Calu3 (cell line): ENCODE measurements at places on chromosomes 13 and 19.

DNA sequence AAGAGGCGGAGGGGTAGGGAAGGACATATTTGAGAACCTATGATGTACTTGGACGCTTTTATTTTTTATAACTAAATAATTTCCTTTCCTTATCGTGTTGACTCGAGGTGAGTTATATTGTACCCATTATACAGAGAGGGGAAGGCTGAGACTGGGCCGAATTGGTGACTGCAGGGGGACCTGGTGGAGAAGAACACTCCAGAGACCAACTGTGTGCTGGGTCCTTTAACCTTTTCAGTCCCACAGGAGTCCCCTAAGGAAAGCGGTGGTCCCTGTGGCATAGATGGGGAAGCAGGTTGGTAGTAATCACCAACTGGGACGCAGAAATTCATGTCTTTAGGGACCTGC, 633 bp downstream of the MYH14 start:
- H3K4me1 ChIP-seq: peaks cover 46% of the 10 kb centered on the region

GRCh38 chr13:42847891-42848663, 66.7 kb downstream of the FAM216B start:
- no peaks in the 10 kb centered on the region for H3K27me3 ChIP-seq
- no peak overlapping the region for H3K4me3 ChIP-seq
- DNase-seq: no peak
- no peaks in the 10 kb centered on the region for H3K36me3 ChIP-seq
- H3K27ac ChIP-seq: no peak overlapping the region

DNA sequence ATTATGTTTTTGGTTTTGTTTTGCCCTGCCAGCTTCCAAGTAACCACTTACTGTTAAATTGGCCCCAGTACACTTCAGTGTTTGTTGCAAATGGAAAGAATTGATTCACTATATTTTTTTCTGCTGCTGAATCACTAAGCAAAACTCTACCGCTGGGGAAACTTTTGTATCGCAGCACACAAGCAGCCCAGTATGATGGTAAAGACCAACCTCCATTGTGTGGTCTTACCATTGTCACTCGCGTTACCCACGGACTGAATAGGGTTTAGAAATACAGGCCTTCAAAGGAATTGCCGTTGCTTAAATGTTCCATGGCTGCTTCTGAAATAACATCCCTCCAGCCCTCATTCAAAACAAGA, 7.9 kb downstream of the SPATA13 start:
- no peaks in the 10 kb centered on the region for H3K27me3 ChIP-seq
- DNase-seq: no peak
- H3K4me1 ChIP-seq: no peaks in the 10 kb centered on the region
- no peak overlapping the region for H3K4me3 ChIP-seq
- H3K27ac ChIP-seq: no peak overlapping the region
- H3K36me3 ChIP-seq: peaks cover 18% of the 10 kb centered on the region

DNA sequence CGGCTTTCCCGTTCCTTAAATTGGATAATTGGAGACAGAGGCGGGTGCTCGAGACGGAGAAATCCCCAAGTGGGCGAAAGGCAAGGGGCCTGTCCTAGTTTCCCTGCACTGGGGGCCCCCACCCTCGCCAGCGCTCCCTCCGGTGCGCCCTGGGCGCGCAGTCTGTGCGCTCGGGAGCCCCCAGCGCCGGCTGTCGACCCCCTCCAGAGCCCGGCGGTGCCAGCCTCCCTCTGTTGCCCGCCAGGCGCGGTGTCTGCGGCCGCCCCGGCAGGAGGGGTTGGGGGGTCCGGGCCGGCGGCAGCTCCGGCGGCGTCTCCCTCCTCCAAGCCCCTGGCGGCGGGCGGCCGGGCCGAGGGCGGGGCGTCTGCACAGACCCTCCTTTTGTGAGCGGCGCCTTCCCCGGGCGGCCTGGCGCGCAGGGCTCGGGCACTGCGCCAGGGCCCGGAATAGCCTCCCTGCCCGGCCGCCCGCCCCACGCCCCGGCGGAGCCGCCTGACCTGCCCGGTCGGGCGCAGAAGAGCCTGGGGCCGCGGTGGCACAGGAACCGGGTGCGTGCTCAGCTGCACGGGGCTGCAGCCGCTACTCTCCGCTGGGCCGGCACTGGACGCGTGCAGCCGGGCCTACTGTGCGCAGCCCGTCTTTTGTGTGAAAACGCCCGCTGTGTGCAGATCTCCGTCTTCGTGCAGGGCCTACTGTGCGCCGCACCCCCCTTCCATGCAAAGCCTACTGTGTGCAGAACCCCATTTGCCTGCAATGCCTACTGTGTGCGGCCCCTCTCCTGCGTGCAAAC, 13.2 kb downstream of the GADD45B start:
- H3K4me1 ChIP-seq: peaks cover 13% of the 10 kb centered on the region
- no peak overlapping the region for H3K27ac ChIP-seq
- peak overlapping the region; percentile 30 for H3K4me3 ChIP-seq
- DNase-seq: peak; percentile 36

DNA sequence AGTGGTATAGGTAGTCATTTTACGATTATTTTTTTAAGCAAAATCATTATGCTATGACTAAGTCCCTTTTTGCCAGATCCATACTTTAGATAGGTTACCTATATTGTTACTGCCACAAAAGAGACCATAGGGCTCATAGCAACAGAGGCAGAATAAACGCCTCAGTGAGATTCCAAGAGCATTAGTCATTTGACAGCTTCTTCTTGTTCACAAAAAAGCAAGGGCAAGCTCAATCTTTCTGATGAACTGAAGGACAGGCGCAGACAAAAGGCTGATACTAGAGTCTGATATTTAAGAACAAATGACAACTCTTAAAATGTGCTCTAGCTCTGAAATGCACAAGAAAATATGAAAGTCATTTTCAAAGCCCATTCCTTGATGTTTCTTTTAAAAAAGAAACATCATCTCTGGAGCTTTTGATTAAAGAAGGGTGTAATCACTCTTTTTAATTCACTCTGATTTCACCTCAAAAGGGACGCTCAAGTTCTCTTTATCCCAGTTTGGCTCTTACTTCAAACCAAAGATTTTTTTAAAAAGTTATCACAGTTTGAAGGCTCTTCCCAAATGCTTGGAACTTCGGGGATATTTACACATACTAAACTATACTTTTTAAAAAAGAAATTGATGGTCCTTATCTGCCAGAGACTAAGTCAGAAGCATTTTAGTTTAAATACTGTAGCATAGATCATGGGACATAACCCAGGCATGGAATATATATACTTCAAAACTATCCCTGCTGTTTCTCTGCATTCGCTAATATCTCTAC, 187.2 kb downstream of the EFNB2 start:
- no peaks in the 10 kb centered on the region for H3K27me3 ChIP-seq
- H3K36me3 ChIP-seq: no peaks in the 10 kb centered on the region
- peak overlapping the region; percentile 69 for H3K4me3 ChIP-seq
- no peak overlapping the region for H3K27ac ChIP-seq
- DNase-seq: no peak

GRCh38 chr13:111241862-111242261, 78.6 kb upstream of the TEX29 start:
- DNase-seq: no peak
- H3K27ac ChIP-seq: no peak overlapping the region
- H3K4me1 ChIP-seq: no peaks in the 10 kb centered on the region
- no peaks in the 10 kb centered on the region for H3K36me3 ChIP-seq
